ENCODE measurements at places on chromosomes 2 and 18.

DNA sequence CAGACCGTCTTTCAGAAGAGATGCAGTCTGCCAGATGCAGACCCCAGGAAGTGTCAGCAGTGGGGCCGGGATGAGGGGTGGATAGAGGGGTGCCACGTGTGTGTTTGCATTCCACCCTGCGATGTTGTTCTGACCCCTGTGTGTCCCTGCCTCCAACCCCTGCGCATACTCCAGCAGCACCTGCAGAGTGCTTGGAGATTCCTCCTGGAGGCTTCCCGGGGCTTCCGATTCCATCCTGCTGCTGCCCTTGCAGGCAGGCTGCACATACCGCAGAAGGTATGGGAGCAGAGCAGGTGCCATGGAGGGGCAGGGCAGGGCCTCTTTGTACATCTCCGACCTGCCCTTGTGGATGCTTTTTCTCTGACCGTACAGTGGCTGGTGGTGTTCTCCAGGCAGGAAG is 177.2 kb downstream of the SH3RF3 start:
- no peak for DNase-seq

DNA sequence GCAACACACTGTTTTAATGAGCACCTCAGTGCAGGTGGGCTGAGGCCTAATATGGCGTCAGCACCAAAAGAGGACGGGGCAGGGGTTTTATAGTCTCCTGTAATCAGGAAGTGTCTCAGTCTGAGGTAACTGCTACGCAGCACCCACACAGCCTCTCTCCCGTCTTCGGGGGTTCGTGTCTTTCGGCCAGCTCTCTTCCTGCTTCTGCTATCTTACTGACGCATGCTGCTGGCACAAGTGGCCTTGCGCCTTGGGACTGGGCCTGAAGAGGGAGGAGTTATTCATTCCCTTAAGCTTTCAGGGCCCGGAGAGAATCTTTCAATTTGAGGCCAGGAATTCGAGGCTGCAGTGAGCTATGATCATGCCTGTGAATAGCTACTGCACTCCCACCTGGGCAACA is 14.5 kb upstream of the PAPOLG start:
- no peak for DNase-seq

GRCh38 chr2:42219160-42219559 is 50.0 kb downstream of the EML4 start:
- DNase-seq: no peak

- no peak for DNase-seq
Measured at GRCh38 chr2:101231937-101232730, 20.6 kb upstream of the CNOT11 start.

GRCh38 chr18:22829781-22830180 is 103.3 kb upstream of the RBBP8 start:
- DNase-seq: no peak

GRCh38 chr2:163397451-163397850 is 338.4 kb downstream of the FIGN start:
- DNase-seq: no peak

- no peak for DNase-seq
Measured at GRCh38 chr2:127512362-127512761, 13.9 kb downstream of the IWS1 start.

Measured in CD4-positive, alpha-beta T cell treated with Interleukin-4 for 4 hours (primary cell).